CD8-positive, alpha-beta memory T cell (primary cell): ENCODE measurements at places on chromosomes 13 and 19.

DNA sequence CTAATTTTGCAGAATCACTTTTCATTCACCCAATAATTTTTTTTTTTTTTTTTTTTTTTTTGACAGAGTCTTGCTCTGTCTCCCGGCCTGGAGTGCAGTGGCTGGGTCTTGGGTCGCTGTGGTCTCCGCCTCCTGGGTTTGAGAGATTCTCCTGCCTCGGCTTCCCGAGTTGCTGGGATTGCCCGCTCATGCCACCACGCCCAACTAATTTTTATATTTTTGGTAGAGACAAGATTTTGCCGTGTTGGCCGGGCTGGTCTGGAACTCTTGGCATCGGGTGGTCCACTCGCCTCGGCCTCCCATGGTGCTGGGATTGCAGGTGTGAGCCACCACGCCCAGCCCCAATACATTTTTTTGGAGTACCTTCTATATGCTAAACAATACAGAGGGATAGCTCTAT lies 1120.0 kb upstream of the ATXN8OS start:
- no peak for DNase-seq

- no peak for DNase-seq
Measured at GRCh38 chr13:55602784-55603183, 1537.9 kb upstream of the PRR20A start.

- DNase-seq, result no peak
Measured at GRCh38 chr19:51479531-51480331, 1.4 kb downstream of the CEACAM18 start.

DNA sequence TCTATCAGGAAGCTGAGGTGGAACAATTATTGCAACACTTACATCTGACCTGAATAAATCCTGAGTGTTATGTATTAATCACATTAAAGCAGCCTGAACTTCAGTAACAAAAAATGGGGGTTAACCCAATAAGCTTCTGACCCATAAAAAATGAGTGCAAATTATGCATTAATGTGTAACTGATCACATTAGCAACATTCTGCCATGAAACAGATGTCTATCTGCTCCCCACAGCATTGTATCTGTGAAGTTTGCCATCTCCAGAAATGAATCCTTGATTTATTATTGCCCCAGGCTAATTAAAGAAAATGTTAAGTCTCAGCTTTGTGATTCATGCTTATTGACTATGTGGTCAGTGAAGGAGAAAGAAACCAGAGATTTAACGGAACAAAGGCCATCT lies 304.9 kb downstream of the PCDH20 start:
- no peak for DNase-seq

DNA sequence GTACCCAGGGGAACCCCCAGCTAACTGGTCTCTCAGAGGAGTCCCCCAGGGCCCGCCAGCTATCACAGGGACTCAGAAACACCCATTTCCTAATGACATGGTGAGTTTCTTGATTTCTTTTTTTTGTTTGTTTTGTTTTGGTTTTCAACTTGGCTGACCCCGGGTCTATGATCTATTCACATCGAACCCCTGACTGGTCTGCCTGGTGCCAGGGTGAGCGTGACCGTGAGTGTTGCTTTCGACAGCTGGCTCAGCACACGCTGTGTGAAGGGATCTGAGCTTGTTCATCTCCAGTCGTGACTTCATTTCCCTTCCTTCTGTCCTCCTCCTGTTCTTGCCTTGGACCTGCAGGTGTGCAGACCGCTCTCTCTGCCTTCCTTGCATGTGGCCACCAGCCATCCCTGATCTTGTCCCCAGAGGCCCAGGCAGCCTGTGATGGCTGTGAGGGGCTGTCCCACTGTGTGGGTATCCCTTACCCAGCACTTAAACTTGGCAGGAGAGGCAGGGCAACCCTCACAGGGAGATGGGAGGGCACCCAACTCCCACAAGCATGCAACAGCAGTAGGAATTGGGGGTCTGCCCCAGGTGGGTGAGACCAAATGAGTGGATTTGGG lies 26.2 kb downstream of the TMEM161A start:
- DNase-seq, result no peak

DNA sequence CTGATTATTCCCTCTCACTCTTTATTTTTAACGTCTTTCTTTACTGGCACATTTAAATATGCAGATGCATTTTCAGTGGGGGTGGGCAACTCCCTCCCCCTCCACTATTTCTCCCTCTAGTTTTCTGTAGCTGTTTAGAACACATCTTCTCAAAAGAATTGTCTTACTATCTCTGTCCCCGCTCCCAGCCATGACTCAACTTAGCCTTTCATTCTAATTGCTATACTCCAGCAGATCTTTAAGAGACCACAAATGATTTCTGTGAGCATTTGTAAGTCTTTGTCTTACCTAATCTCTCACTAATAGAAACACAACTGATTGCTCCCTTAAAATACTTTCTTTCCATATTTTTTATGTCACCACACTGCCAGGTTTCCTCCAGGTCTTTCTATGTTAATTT lies 350.9 kb downstream of the SPRY2 start:
- DNase-seq, result no peak

GRCh38 chr19:37074819-37075362 lies 3.3 kb upstream of the ZNF420 start:
- no peak for DNase-seq

- no peak for DNase-seq
Measured at GRCh38 chr13:109172136-109172535, 542.7 kb downstream of the MYO16 start.

GRCh38 chr13:44932171-44932849 lies 57.0 kb downstream of the NUFIP1 start:
- DNase-seq, result no peak

GRCh38 chr13:44573790-44574465 lies 2.2 kb downstream of the TSC22D1 start:
- no peak for DNase-seq

DNA sequence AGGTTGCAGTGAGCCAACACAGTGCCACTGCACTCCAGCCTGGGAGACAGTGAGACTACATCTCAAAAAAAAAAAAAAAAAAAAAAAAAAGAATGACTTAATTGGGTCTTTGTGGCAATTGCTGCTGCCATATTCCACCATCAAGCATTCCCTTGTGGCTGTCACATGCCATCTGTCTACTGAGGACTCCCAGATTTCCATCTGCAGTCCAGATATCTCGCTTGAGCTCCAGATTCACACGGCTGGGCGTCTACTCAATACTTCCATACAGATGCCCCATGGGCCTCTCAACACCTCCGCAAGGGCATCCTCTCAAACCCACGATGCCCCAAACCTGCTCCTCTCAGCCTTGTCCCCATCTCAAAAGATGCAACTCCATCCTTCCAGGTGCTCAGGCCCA lies 12.9 kb downstream of the TMEM143 start:
- DNase-seq, result no peak

GRCh38 chr19:36120092-36120983 lies 5.1 kb downstream of the TBCB start:
- DNase-seq, result no peak
